ENCODE measurements at places on chromosomes 2 and 18.

DNA sequence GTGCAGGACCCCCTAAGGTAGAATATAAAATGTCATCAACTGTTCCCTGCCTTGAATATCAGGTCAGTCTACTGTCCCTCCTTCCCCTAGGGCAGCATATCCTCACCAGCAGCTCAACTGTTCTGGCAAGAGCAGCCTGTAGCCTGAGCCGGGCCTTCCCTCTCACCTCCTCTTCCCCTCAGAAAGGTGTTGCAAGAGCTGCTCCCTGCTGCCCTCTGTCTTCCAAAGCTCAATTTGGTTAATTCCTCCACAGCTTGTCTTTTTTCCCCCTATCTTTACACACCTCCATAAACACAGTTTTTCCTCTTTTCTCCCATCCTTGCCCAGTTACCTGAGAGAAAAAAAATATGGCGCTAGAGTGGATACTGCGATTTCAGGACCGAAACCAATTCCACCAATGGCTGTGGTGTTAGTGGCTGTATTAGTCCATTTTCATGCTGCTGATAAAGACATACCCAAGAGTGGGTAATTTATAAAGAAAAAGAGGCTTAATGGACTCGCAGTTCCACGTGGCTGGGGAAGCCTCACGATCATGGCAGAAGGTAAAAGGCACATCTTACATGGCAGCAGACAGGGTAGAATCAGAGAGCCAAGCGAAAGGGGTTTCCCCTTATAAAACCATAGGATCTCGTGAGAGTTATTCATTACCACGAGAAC lies 184.7 kb downstream of the MREG start:
- DNase-seq, result peak; percentile 75

GRCh38 chr18:8766559-8767293 lies 61.4 kb downstream of the MTCL1 start:
- DNase-seq, result no peak

DNA sequence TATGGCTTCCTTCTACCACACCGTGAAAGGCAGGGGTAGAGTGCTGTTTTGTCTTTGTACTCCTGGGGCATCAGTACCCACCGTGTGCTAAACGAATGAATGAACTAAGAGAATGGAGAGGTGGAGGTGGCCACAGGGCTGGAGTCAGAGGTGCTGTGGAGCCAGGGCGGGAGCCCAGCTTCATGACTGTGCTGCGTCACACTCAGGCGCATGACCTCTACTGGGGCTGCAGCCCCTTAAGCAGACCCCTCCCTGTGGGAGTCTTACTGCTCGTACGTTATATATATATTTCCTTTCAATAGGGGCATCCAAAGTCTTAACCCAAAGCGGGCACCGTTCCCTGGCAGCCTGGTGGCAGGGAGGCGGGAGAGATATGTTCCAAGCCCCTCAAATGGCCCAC lies 18.0 kb upstream of the LBH start:
- no peak for DNase-seq

DNA sequence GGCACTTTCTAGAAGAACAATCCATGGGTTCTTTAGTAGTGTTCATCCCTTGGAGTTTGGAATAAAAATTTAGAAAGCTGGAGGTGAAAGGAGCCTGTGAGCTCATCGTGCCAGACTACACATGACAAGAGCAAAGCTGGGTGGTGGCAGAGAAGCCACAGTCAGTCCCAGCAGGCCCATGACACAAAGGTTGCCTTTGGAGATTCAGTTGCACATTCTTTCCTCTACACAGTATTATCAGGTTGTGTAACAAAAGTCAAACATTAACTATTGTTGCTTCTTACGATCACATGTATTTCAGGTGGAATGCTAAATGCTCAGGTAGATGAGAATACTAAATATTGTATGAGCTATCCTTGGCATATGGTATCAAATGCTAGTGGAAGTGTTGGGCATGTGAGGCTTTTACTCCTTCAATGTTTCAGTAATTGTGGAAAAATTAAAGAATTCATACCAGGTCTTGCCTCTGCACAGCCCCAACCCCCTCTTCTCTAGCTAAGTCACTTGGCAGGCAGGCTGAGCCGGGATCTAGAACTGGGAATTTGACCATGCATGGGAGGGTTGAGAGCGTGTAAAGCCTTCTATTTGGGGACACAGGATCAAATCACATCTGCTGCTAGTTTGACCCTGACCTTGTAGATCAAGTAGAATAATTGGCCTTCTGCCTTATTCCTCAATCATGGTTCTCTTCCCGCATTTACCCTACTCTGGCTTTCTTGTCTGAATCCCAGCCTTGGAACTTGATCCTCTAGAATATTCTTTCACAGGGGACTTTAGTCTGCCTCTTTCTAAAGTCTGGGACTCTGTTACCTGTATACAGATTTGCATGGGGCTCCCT lies 230.9 kb downstream of the GCA start:
- peak; percentile 34 for DNase-seq

- no peak for DNase-seq
Measured at GRCh38 chr2:241991299-241991698, 121.8 kb downstream of the RTP5 start.

- DNase-seq, result peak; percentile 99
Measured at GRCh38 chr2:226649871-226650660, 149.6 kb downstream of the IRS1 start.

DNA sequence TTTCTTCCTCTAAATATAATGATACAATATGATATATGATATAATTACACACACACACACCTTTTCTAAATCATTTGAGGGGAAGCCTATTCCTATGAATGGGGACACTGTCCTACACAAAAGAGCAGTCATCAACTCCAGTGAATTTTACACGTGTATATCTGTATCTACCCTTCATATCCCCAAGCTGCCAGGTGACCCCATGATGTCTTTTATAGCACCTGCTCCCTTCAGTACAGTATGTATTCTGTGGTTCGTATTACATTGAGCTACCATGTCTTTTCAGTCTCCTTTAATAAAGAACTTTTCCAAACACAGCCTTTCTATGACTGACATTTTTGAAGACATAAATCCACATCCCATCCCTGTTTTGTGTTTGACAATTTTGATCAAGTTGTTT lies 19.0 kb downstream of the TBC1D8 start:
- DNase-seq, result no peak
